Activated CD4-positive, alpha-beta T cell treated with anti-CD3 and anti-CD28 coated beads for 4 hours (primary cell): ENCODE measurements at places on chromosomes 2 and 18.

DNA sequence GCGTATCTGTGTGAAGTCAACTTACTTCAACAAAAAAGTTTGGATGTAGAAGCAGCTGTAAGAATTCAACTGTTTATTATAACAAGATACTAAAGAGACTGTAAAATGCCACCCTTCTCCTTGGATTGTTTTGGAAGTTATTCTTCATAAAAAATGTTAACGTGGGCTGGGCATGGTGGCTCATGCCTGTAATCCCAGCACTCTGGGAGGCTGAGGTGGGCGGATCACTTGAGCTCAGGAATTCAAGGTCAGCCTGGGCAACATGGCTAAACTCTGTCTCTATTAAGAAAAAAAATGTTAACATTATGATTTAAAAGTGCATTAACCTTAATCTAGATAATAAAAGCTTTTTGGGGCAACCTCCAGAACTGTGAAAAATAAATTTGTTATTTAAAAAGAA lies 7.7 kb downstream of the CIAO1 start:
- no peak for DNase-seq

DNA sequence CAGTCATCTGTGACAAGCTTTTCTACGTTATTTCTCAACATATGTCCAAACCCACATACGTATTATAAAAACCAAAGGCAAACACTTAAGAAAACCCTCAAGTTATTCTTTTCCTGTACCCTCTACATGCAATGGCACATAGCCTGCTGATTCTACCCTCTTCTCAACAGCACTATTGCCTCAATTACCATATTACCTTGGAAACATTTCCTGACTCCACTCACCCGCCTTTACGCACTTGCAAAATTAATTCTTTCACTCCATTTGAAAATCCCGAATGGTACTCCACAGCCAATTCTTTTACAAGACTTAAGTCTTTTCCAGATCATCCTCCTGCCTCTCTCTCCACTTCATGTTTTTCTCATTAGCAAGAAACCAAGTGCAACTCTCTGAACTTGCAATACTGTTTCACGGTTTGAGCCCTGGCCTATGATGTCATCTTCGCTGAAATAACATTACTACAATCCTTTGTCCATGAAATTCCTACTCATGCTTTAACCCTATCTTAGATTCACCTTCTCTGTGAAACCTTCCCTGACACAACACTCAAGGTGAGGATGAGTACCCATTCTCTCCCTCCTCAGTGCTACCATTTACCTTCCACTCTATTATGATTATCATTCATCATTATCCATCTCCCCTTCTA lies 29.0 kb downstream of the SESTD1 start:
- no peak for DNase-seq

DNA sequence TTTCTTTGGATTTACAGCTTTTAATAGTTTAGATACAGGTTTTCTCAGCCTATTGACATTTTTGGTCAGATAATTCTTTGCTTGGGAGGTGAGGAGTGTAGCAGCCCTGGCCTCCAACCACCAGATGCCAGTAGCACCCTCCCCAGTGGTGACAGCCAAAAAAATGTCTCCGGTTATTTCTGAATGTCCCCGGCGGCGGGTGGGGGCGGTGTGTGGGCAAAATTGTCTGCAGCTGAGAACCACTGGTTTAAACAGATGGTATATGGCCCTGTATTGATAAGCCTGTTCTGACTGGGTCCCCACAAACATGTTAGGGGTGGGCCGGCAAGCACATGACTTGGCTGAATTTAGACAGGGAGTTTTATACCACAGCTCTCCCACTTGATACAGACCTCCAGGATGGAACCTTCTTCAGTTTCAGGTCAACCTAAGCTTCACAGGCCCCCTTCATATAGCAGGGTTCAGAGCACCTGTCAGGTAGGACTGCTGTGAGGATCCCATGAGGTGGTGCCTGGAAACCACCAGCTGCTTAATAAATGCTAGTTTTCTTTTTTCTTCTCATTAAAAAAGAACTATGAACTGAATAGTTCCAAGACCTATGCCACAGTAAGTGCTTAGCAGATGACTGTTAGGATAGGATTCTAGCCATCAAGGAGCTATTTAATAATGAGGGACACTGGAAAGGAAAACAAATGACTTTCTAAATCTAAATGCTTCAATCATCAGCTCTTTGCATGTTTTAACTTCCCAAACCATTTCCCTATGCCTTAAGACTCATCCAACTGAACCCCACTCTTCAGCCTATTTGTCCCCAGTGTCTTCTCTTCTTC lies 18.1 kb downstream of the LPIN2 start:
- peak; percentile 72 for DNase-seq

- no peak for DNase-seq
Measured at GRCh38 chr18:5568416-5568815, 24.6 kb upstream of the EPB41L3 start.

DNA sequence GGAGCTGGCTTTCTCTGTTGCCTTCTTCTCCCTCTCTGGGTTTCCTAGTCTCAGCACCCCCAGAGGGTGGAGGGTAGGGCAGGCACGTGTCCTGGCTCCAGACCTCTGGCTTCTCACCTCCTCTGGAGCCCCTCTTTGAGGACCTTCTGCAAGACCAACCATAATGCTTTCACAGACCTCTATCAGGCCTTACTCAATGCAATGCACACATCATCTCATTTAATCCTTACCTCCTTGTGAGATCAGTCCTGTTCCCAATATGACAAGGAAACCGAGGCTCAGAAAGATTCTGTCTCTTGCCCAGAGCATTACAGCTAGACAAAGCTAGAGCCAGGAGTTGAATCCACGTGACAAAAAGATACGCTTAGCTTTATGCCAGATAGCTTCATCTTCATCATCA lies 8.2 kb downstream of the ATOH8 start:
- no peak for DNase-seq

GRCh38 chr2:43984533-43984932 lies 11.3 kb downstream of the LRPPRC start:
- DNase-seq = no peak

GRCh38 chr2:200274116-200275075 lies 32.1 kb upstream of the SPATS2L start:
- DNase-seq = no peak

- no peak for DNase-seq
Measured at GRCh38 chr2:5695654-5696403, 3.6 kb downstream of the SOX11 start.

- no peak for DNase-seq
Measured at GRCh38 chr2:108428286-108429009, 20.6 kb upstream of the GCC2 start.

GRCh38 chr2:47838686-47839085 lies 55.7 kb downstream of the MSH6 start:
- no peak for DNase-seq

DNA sequence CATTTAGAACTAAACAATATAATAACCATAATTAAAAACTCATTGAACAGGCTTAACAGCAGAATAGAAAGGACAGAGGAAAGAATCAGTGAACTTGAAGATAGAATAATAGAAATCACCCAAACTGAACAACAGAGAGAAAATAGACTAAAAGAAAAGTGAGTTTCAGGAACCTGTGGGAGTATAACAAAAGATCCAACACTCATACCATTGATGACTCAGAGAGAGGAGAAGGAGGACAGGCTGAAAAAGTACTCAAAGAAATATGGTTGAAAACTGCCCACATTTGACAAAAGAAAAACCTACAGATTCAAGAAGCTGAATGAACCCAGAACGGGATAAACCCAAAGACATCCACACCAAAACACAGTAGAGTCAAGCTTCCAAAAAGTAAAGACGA lies 54.2 kb upstream of the FMNL2 start:
- DNase-seq = no peak

GRCh38 chr2:147657086-147658000 lies 187.5 kb upstream of the ACVR2A start:
- no peak for DNase-seq

GRCh38 chr18:54117853-54118773 lies 106.4 kb downstream of the MBD2 start:
- no peak for DNase-seq

DNA sequence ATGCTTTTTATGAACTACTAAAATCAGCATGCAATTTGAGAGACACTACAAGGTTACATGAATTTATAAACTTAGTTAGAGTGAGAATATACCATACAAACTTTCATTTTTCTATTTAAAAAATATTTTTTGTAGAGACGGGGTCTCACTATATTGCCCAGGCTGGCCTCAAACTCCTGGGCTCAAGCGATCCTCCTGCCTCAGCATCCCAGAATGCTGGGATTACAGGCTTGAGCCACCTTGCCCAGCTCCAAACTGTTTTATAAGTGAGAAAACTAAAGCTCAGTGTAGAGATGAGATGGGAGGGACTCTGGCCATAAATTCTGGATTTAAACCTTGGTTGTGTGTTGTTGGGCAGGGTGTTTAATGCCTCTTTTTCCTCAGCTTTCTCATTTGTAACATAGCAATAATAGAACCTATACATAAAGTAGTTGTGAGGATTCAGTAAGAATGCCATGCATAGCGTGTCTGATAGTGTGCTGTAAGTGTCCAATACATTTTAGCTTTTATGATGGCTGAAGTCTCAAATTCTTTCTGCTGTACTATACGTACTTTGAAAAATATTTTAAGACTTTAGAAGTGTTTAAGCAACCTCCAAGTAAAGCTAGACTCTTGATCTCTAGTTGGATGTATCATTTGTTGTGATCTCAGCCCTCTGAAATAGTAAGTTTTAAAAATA lies 9.7 kb downstream of the CAB39 start:
- DNase-seq = no peak

GRCh38 chr18:10064267-10064666 lies 150.5 kb downstream of the VAPA start:
- no peak for DNase-seq

- no peak for DNase-seq
Measured at GRCh38 chr18:37872562-37872961, 307.0 kb upstream of the CELF4 start.

DNA sequence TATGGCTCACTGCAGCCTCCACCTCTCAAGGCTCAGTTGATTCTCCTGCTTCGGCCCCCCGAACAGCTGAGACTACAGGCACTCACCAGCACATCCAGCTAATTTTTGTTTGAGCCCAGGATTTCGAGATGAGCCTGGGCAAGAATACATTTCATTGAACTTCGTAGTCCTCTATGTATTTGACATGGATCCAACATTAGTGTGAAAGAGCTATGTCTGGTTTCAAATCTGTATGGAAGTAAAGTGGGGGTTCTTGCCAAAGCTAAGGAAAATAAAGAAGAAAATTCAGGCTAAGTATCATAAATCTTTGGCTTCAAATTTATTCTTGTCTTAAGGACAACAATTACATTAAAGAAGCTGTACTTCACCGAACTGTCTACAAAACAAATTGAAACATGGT lies 1291.7 kb upstream of the CRIM1 start:
- no peak for DNase-seq

GRCh38 chr2:187171318-187171717 lies 276.7 kb downstream of the CALCRL start:
- DNase-seq = no peak

GRCh38 chr2:174633623-174633930 lies 36.0 kb upstream of the WIPF1 start:
- no peak for DNase-seq

GRCh38 chr2:205387350-205388055 lies 294.8 kb upstream of the NRP2 start:
- no peak for DNase-seq

GRCh38 chr2:37506407-37507050 lies 162.1 kb downstream of the QPCT start:
- DNase-seq = no peak

DNA sequence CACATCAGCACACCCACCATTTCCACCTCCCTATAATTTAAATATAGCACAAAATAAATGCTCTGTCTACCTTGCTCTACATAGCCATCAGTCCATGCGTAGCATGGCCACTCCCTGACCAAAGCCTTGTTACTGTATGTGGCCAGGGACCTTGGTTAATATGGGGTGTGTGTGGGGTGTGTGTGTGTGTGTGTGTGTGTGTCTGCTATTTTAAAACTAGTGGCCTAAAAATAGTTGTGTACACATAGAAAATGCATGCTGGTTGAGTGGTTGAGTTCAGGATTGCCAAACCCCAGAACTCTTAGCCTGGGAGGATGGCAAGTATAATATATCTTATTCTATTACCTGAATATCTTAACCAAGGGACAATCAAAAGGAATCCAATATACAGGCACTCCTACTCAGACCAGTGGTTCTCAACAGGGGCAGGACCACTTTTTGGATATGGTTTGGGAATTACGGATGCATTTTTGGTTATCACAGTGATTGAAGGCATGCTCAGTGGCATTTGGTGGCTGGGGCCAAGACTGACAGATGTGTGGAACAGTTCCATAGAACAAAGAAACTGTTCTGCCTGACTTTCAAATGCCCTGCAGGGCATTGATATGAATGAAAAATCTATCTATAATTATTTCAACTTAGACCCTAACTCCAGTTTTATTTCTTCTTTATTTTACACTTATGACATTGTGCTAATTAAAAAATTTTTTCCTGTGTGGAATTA lies 72.3 kb upstream of the PSME4 start:
- no peak for DNase-seq
